Activated T-cell treated with anti-CD3 and anti-CD28 coated beads, Interleukin-2, amount 50 U/mL, for 24 hours (primary cell): ENCODE measurements at places on chromosomes 4 and X.

DNA sequence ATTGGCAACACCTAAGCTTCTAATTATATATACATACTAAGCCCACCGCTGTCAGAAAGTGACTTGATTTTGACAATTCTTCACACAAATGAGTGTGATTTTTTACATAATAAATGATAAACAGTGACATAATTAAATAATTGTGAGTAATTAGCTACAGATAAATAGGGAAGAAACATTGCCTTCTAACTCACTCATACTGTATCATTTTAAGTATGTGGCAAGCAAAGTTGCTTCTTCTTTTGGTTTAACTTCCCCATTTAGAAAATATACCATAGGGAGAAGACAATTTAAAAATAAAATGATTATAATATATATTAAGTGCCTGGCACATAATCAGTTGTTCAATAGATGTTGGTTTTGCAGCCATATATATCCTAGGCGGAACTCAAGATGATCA, 644.2 kb downstream of the FSTL5 start:
- no peaks in the 10 kb centered on the region for H3K27me3 ChIP-seq
- no peaks in the 10 kb centered on the region for H3K4me1 ChIP-seq
- DNase-seq, result no peak
- no peak overlapping the region for H3K27ac ChIP-seq
- no peaks in the 10 kb centered on the region for H3K36me3 ChIP-seq

DNA sequence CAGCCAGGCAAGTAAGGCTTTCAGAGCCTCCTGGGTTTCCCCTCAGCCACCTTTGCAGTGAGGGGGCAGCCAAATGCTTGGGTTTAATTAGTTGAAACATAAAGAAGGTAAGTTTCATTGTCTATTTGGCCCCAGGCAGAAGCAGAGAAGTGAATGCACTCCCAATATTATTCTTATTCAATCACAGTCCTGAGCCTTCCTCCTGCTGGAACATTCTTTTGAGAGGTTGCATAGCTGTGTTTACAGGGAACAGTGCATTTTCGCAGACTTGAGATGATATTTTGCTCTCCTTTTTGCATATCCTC, 13.9 kb downstream of the SLC2A9 start:
- peaks cover 34% of the 10 kb centered on the region for H3K4me1 ChIP-seq
- DNase-seq, result no peak
- H3K36me3 ChIP-seq, result no peaks in the 10 kb centered on the region
- no peaks in the 10 kb centered on the region for H3K27me3 ChIP-seq
- H3K27ac ChIP-seq, result no peak overlapping the region
- no peak overlapping the region for H3K4me3 ChIP-seq

- H3K4me1 ChIP-seq, result peaks cover 24% of the 10 kb centered on the region
- peaks cover 12% of the 10 kb centered on the region for H3K27me3 ChIP-seq
- no peak overlapping the region for H3K4me3 ChIP-seq
- no peak overlapping the region for H3K27ac ChIP-seq
- DNase-seq, result no peak
Observed at GRCh38 chr4:107866726-107867125, 42.0 kb downstream of the SGMS2 start.

GRCh38 chrX:19670854-19671620, 155.7 kb upstream of the MAP3K15 start:
- H3K27me3 ChIP-seq, result peaks cover 2% of the 10 kb centered on the region
- H3K4me1 ChIP-seq, result peaks cover 52% of the 10 kb centered on the region
- peaks cover 16% of the 10 kb centered on the region for H3K36me3 ChIP-seq
- no peak overlapping the region for H3K4me3 ChIP-seq

- DNase-seq, result no peak
- peaks cover 4% of the 10 kb centered on the region for H3K4me1 ChIP-seq
- H3K27me3 ChIP-seq, result peaks cover 23% of the 10 kb centered on the region
Observed at GRCh38 chr4:121599049-121599448, 97.7 kb downstream of the ANXA5 start.

DNA sequence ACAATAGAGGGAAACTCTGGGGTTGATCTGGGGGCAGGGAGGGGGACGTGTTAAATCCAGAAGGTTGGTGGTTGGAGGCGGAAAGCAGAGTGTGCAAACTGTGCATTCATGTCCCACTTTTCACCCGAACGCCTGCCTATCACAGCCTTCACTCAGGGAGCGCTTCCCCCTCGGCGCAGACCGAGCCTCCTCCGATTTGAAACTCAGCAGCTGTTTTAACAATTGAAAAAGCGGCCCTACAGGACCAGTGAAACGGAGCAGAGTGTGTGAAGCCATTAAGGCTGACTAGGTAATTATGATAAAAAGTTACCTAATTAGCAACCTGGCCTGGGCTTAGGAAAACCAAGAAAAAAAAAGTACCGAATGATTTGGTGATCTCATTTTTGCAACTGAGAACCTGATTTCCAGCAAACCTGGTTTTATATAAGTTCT, 685 bp upstream of the NDNF start:
- no peak for DNase-seq
- H3K36me3 ChIP-seq, result no peaks in the 10 kb centered on the region
- peaks cover 73% of the 10 kb centered on the region for H3K27me3 ChIP-seq
- peak overlapping the region; percentile 71 for H3K27ac ChIP-seq
- peaks cover 27% of the 10 kb centered on the region for H3K4me1 ChIP-seq
- H3K4me3 ChIP-seq, result peak overlapping the region; percentile 77

GRCh38 chrX:122555925-122556324, 628.2 kb upstream of the GRIA3 start:
- H3K27me3 ChIP-seq, result no peaks in the 10 kb centered on the region
- no peak for DNase-seq
- H3K27ac ChIP-seq, result no peak overlapping the region
- H3K4me1 ChIP-seq, result no peaks in the 10 kb centered on the region

GRCh38 chr4:61860376-61860775, 660.2 kb downstream of the ADGRL3 start:
- no peaks in the 10 kb centered on the region for H3K4me1 ChIP-seq
- H3K36me3 ChIP-seq, result no peaks in the 10 kb centered on the region
- H3K27ac ChIP-seq, result no peak overlapping the region

DNA sequence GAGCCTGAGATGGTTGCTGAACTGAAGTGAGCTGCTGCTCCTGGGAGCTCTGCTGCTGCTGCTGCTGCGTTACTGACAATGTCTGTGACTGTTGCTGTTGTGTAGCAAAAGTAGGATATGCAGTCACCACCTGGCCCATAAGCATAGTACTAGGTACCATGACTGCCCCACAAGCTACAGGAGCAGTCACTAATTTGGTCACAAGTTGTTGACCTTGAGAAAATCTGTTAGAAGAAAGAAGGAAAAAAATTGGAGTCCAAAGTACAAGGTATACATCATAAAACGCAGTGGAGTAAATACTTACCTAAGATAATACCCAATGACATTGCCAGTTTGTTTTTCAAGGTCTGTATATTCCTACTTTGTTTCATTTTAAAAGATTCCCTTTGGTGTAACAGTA, 42.6 kb downstream of the TMEM165 start:
- H3K27ac ChIP-seq, result no peak overlapping the region
- H3K4me1 ChIP-seq, result peaks cover 21% of the 10 kb centered on the region
- no peaks in the 10 kb centered on the region for H3K27me3 ChIP-seq
- H3K36me3 ChIP-seq, result peaks cover 85% of the 10 kb centered on the region
- H3K4me3 ChIP-seq, result no peak overlapping the region

- peaks cover 22% of the 10 kb centered on the region for H3K27me3 ChIP-seq
- no peak for DNase-seq
- peaks cover 5% of the 10 kb centered on the region for H3K36me3 ChIP-seq
Observed at GRCh38 chrX:129549124-129549523, 9.1 kb downstream of the OCRL start.
